Activated T-helper 1 cell treated with anti-CD3 and anti-CD28 coated beads, Interleukin-12 subunit alpha, Interleukin-12 subunit beta, Interleukin-2, Interleukin-4 antibody, amounts not matched to agents 30 ng/mL and 10 ng/mL and 1 ng/mL, durations not matched to agents 14 hours and 24 hours and 36 hours (primary cell): ENCODE measurements at places on chromosomes 2 and 18.

DNA sequence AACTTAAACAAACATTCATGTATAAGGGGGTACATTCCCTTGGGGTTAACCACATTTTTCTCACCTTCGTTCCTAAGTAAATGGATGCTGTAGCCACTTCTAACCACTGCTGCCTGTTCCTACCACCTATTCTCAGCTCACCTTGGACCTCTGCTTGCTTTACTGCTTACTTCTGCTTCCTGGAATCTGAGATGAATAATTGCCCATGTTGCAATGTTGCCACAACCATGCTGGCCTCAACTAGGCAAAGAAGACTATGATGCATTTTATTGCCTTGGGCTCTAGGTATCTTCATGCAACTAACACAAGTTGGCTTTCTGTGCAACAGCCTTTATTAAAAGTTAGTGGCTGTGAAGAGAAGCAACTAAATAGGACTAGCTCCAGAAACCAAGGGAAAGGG lies 106.3 kb upstream of the TCF4 start:
- H3K4me1 ChIP-seq = no peaks in the 10 kb centered on the region
- DNase-seq = no peak
- no peaks in the 10 kb centered on the region for H3K27me3 ChIP-seq
- H3K4me3 ChIP-seq = no peak overlapping the region

DNA sequence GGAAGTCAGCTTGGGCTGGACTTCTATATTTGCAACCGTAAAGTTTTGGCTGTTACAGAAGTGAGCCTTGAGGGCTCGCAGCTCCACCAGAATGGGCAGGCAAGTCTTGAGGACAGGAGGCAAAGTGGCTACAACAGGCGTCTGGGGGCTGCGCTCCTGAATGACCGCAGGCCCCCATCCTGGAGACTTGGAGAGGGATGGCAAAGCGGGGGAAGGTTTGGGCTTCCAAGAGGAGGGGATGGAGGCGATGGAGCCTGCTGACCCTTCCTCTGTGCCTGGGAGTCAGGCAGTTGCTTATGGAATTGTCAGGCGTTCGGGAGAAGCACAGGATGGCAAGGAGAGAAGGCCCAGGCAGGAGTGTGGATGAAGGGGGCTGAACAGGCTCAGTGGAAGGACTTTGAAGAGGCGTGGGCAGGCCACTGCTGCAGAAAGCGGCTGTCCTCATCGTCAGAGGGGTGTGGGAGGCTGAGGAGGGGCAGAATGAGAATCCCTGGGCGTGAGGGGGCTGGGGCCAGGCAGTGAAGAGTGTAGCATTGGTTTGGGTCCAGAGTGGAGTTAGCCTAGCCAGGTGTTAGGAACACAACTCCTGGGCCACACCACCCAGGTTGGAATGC lies 72.3 kb downstream of the INHBB start:
- peaks cover 9% of the 10 kb centered on the region for H3K27me3 ChIP-seq
- H3K4me1 ChIP-seq = no peaks in the 10 kb centered on the region
- DNase-seq = no peak
- H3K4me3 ChIP-seq = no peak overlapping the region
- H3K27ac ChIP-seq = no peak overlapping the region
- no peaks in the 10 kb centered on the region for H3K36me3 ChIP-seq

DNA sequence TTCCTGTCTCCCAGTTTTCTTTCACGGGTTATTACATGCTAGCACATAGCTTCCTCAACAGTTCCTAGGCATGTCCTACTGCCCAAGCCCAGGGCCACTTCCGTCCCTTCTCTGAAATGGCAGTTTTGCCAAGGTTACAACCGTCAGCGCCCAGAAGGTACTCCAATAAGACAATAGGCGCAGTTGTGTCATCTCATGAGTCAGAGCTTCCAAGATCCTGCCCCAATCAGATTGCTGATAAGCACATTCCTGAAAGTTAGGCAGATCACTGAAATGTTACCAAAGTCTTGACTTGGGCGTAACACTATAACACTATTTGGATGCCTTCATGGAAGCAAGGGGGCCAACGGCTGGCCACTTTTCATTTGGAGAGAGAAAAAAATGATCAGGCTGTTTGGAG lies 34.2 kb downstream of the GKN2 start:
- no peaks in the 10 kb centered on the region for H3K27me3 ChIP-seq
- H3K4me1 ChIP-seq = peaks cover 11% of the 10 kb centered on the region
- H3K4me3 ChIP-seq = no peak overlapping the region
- H3K36me3 ChIP-seq = peaks cover 3% of the 10 kb centered on the region
- no peak overlapping the region for H3K27ac ChIP-seq
- no peak for DNase-seq

- no peak for DNase-seq
- no peaks in the 10 kb centered on the region for H3K27me3 ChIP-seq
- no peak overlapping the region for H3K4me3 ChIP-seq
- H3K36me3 ChIP-seq = no peaks in the 10 kb centered on the region
These were observed 16.7 kb upstream of the SFXN5 start for GRCh38 chr2:73088211-73088610.

- H3K36me3 ChIP-seq = no peaks in the 10 kb centered on the region
- H3K4me1 ChIP-seq = no peaks in the 10 kb centered on the region
- H3K27ac ChIP-seq = no peak overlapping the region
- peaks cover 30% of the 10 kb centered on the region for H3K27me3 ChIP-seq
- no peak overlapping the region for H3K4me3 ChIP-seq
These were observed 4.9 kb downstream of the ASAP2 start for GRCh38 chr2:9211496-9211895.

DNA sequence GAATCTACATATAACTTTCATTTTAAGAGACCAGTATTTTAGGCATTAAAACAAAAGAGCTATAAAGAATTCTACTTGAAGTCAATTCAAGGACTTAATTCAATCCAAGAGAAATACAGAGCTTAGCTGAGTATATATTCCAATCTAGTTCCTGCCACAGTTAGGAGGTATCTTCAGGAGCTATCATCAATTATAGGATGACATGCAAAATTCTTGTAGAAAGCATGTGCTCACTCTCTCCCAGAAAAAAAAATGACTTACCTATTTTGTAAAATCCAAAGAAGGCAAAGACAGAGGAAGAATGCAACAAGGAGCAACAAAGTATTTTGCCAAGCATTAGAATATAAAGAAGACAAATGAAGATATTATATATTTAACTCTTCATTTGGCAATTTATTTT lies 31.8 kb upstream of the CFAP36 start:
- peaks cover 24% of the 10 kb centered on the region for H3K27me3 ChIP-seq
- H3K36me3 ChIP-seq = no peaks in the 10 kb centered on the region
- H3K27ac ChIP-seq = no peak overlapping the region
- DNase-seq = no peak
- H3K4me1 ChIP-seq = no peaks in the 10 kb centered on the region

- H3K4me3 ChIP-seq = no peak overlapping the region
- no peak overlapping the region for H3K27ac ChIP-seq
- DNase-seq = no peak
- no peaks in the 10 kb centered on the region for H3K4me1 ChIP-seq
- H3K36me3 ChIP-seq = peaks cover 2% of the 10 kb centered on the region
These were observed 26.8 kb upstream of the NARS1 start for GRCh38 chr18:57648414-57648813.

DNA sequence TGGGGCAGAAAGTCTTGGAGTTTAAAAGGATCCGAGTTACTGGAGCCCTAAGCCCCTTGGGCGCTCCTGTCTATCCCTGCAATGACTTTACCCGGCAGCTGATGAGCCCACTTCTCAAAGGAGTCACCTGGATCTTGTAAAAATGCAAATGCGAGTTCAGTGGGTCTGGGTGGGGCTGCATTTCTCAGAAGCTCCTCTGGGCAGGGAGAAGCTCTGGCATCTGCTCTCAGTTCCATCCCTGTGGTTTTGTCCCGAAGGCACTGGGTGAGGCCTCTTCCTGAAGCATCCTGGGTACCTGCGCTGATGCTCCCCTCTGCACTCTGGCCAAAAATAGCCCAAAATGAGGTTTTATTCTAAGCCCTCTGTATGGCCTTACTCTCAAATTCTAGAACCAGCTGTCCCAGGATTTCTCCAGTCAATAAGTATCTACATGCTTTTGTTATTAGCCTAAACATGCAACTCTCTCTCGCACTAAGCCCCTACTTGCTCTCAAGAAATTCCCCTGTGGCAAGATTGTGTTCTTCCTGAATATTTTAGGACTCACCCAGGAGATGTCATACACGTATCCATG lies 167.8 kb upstream of the APCDD1 start:
- no peak overlapping the region for H3K4me3 ChIP-seq
- no peak overlapping the region for H3K27ac ChIP-seq
- no peaks in the 10 kb centered on the region for H3K36me3 ChIP-seq
- peaks cover 4% of the 10 kb centered on the region for H3K27me3 ChIP-seq
- H3K4me1 ChIP-seq = no peaks in the 10 kb centered on the region

GRCh38 chr2:16031848-16032159 lies 91.5 kb downstream of the MYCN start:
- H3K27me3 ChIP-seq = no peaks in the 10 kb centered on the region
- H3K4me3 ChIP-seq = no peak overlapping the region
- H3K4me1 ChIP-seq = no peaks in the 10 kb centered on the region
